ENCODE measurements at places on chromosomes 6 and 20.

- DNase-seq: no peak
Measured at GRCh38 chr6:25973923-25974555, 11.4 kb downstream of the TRIM38 start.

DNA sequence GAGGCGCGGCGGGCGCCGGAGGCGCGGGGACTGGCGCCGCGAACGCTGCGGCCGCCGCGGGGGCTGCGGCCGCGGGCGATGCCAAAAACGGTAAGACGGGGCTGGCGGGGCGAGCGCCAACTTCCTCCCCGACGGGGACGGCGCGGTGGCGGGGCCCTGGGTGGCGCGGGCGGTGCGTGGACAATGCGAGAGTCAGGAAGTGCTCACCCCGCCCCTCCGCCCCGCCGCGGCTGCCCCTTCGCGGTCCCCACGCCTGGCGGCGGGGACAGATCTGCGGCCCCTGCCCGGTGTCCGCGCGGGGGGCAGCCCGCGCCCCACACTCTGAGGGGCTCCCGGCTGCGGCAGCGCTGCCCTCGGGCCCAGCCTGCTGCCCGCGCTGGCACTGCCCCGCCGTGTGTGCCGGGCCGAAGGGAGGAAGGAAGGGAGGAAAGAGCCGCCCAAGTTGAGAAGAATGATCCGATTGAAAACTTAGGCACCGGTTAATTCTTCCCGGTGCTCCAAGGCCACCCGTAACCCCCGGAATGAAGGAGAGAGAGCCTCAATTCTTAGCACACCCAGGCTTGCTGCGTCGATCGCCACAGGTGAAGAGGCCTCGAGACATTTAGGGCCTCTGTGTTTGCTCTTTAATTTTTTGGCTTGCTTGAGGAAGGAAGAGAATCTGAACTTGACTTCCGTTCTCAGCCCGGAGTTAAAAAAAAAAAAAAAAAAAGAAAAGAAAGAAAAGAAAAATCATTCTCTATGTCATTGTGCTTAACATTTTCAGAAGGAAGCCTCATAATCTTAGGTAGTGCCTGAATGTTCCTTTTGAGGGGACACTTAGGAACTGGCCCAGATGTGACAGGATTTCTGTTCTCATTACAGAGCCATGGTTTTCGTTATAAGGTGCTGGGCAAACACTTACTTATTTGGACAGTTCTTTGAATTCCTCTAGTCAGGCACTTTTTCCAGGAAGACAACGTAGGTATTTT lies 982 bp downstream of the HECA start:
- DNase-seq: no peak

- no peak for DNase-seq
Measured at GRCh38 chr6:127515234-127515793, 3.8 kb downstream of the MTCL3 start.

GRCh38 chr6:105900125-105900937 lies 185.8 kb upstream of the PRDM1 start:
- no peak for DNase-seq

- DNase-seq: no peak
Measured at GRCh38 chr6:36368921-36369865, 18.3 kb downstream of the ETV7 start.

DNA sequence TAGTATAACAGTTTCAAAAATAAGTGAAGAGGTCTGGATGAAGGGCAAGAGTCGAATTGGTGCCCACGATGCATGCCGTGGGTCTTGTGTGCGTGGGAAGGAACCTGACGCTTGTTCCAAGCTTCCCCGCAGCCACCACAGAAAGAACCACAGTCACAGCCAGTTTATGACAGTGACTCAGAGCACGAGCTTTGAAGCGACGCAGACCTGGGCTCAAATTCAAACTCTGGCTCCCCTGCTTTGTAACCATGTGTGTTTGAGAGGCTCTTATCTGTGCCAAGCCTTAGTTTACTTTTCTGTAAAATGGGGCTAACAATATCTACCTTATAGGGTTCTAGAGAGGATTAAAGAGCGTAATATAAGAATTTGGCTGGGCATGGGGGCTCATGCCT lies 65.5 kb downstream of the SYNJ2 start:
- no peak for DNase-seq

- DNase-seq: no peak
Measured at GRCh38 chr6:168182366-168182765, 103.4 kb upstream of the FRMD1 start.

DNA sequence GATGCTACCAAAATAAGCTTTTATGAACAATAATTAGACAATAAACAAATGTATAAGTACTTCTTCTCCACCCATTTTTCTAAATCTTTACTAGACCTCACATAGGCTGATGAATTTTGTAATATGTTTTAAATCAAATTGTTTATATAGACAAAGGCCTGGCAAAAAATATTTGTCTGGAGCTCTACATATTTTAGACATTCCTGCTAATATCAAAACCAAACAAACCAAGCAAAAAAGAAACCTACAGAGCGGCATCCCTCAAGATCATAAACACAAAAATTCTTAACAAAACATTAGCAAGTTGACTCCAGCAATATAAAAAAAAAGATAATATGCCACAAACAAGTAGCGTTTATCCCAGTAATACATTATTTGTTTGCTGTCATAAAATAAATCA lies 87.2 kb downstream of the ADAT2 start:
- no peak for DNase-seq

DNA sequence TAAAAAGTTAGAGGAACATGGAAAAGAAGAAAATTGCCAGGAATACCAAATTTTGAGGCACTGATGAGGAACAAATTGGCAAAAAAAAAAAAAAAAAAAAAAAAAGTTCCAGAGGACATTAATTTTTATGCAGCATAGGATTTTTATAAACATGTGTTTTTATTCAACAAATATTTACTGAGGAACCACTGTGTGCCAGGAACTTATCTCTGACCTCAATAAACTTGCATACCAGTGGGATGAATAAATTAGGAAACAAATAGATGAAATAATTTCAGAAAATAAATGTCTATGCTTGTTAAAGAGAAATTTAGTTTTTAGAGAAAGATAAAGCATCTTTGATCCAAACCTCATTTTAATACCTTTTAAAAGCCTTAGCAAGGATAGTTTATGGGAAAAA lies 175.1 kb downstream of the PDE10A start:
- DNase-seq: no peak

- peak; percentile 68 for DNase-seq
Measured at GRCh38 chr20:48242623-48243022, 457.3 kb upstream of the SULF2 start.

- DNase-seq: no peak
Measured at GRCh38 chr6:148059869-148060268, 282.8 kb upstream of the SASH1 start.
